ENCODE measurements at places on chromosomes 12 and 14. TPM values are rescaled to one million over a fixed set of nuclear protein-coding genes. Genes with fewer than 3 reads are reported as not detected.
A peak's percentile ranks its signal among the peaks of the same experiment; 100 is the strongest.

DNA sequence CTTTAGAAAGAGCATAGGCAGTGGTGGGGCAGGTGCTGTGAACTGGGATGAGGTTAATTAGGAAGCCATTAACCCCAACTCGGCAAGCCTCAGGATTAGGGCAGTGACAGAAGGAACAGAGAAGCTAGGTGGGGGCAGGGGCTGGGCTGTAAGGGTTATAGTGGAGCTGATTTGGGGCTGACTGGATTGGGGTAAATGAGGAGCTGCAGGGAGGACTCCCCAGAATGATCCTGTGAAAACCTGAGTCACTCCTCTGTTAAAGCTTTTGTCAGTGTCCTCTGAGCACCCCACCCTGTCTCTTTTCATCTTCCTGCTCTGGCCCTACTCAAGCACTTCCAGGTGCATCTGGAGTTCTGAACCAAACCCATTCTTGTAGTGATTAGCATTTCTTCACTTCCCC, 4.4 kb downstream of the KLC1 start:
- no peak for DNase-seq

DNA sequence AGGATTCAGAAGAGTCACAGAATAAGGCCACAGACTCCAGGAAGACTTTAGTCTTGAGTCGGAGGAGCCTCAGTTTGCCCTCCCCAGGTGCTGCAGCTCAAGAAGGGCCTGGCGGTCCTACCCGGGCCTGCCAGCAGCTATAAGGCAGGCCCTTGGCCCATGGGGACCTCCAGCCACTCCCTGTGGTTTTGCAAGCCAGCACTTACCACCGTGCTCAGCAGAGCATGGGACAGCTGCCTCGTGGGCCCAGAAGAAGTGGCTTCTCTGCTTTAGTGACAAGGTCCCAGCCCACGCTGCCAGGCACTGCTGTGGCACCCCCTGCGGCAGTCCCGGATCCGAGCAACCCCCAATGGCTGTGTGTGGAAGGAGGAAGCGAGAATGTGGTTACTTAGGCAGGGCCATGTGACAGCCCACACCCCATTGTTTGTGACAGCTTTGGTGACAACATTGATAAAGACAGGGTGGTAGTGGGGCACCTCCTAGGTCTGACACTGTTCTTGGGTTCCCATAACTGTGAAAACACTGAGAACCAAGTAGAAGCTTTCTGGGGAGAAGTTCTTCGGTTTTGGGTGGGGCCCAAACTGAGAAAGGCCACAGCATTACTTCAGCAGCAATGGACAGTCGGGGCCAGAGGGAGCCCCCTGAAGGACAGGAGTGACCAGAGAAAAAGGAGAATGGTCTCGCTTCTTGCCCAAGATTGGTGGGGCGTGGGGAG, at the start of gene SELPLG:
TSS of gene SELPLG (minus strand) at position 361 of the 715 bp plus-strand sequence. CDS start 9,587 bp downstream, outside the sequence.
- DNase-seq = peak; percentile 73

DNA sequence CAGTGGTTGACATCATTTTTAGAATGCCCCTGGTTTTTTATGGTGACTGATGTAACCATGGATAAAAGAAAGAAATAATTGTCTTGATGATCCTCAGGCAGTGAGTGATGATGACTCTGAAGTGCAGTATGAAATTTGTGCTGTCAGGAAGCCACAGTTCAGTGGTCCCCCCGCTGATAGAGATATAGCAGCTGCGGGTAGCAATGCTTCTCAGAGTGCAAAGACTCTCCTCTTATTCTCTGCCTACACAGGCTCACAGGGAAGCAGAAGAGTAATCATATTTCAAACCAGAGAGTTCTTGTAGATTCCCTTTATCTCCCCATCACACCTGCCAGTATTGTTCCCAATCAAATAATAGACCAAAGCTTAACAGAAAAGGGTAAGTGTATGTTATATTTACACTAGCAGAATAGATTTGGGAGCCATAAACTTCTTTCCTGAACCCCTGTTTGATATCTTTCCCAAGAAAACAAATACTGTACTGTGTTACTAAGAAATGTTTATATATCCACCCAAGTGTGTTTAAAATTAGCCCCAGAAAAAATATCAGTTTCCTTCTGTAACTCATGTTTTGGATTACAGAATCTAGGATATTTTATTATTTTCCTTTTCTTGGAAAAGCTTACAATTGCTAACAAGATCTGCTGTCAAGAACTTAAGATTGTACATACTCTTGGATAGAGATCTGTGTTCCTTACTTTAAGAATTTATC, 1817.4 kb upstream of the FLRT2 start:
- DNase-seq = no peak

DNA sequence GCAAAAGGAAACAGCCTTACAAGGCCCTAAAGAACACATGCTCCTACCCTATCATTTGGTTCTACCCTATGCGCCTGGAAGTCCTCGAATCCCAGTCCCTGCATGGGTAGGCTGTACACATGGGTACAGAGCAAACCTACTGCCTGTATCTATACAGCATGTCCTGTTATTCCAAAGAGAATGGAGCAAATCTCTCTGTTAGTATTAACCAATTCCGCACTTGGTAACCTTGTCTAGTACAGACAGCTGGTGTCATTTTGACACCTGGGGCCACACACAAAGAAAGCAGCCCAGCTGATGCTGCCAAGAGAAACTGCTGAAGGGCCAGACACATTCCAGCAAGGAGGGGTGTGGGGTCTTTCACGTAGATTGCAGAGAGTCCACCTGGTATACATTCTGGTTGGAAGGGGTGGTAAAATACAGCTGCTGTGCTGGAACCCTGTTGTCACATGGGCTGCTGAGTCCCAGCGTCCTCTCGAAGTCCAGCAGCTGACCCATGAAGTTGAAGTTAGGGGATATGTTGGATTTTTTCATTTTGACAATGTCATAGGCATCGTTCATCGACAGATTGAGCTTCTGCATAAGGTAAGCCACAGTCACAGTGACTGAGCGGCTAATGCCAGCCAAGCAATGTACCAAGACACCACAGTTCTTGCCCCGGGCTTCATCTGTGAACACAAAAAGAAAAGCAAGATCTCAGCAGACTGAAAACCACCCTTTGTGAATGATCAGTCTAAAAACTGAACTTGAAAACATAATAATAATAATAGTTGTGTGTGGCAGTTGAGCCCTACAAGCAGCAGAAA, 3.2 kb downstream of the DUSP6 start:
- no peak for DNase-seq

DNA sequence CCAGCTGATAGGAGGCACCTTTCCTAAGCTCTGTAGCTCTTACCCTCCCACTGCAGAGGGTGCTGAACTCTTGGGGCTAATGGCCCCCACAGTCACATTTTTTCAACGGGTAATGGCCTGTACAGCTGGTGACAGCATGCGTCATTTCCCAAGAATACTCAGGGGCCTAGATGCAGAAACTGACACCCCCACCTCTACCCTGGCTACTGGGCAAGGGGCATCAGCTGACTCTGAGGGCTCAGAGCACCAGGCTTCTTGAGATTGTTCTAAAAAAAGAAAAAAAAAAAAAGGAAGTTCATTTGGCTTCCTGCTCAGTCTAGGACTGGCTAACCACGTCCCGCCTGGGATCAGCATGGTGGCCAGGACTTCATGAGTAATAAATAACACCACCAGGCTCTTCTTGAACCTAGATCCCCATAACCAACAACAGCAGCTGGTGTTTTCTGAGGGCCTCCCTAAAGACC, 35.2 kb downstream of the ZFP36L1 start:
- DNase-seq = no peak

GRCh38 chr14:80862983-80863382, 78.6 kb downstream of the CEP128 start:
- DNase-seq = no peak

GRCh38 chr12:110365489-110366320, 37.8 kb downstream of the ANAPC7 start:
- DNase-seq = no peak

- DNase-seq = no peak
These were observed 420 bp upstream of the OTUB2 start for GRCh38 chr14:94025720-94026119.

GRCh38 chr14:85934123-85934885, 404.4 kb downstream of the FLRT2 start:
- DNase-seq = no peak

GRCh38 chr14:52589646-52590045, 37.0 kb downstream of the GPR137C start:
- DNase-seq = no peak

DNA sequence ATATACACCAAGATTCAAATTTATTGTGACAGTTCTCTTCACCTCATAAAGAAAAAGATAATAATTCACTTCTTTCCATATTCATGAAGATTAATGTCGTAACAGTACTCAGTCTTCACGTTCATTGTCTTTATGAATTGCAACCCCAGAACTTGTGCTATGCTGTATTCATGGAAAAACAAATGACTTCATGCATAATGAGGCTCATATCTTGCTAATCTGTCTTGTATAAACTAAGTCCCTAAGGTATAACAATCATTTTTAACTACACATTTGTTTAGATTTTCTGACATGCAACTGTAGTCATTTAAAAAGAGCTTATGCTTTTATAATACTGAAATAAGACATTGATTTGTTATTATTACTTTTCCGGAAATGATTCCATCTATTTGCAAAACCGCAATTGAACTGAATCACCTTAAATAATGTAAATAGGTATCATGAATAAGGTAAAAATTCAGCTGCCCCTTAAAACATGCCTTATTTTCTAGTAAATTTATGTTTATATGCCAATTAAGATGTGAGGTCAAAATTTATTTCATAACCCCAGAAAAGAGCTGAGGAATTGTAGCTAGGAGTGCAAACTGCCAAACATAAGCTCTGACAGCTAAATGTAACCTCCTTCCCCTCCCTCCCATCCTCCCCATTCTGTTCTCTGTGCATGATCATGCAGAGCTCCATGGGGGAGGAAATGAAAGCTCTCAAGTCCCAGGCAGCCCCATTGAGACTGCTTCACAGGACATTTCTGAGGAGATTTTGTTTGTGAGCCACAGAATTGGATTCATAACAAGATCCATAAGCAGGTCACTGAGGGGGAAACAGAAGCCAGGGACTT, 301.6 kb downstream of the ATP23 start:
- DNase-seq = no peak

DNA sequence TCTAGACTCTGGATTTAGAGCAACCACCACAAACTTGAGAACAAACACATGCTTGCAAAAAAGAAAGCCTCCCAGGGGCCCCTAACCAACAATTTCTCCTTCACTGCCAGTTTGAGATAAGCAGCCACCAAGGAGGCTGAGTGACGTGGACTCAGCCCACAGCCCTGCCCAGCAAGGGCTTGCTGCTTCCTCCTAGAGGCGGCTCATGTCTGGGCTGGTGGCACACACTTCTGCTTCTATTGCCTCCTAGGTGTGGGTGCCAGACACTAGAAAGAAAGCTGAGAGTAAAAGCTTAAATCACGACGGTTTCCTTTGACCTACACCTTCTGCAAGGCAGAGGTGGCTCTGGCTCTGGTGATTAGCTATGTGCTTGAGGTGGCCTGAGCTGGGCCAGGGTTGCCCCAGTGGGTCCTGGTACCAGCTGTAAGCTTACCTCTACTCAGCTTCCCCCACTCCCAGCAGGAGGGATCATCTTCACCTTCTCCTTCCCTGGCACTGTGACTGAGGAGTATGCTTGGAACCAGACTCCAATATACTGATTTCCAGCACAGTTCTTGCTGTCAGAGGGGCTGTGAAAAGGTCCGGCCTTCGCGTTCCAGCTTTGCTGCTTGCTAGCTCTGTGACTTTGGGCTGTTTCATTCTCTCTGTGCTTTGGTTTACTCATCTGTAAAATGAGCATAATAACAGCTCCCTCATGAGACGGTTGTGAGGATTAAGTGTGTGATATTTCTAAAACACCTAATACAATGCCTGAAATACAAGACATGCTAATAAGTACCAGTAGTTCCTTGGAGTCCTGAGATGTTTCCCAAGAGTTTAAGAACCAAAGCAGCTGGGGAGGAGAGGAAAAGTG, 89.7 kb upstream of the PARP11 start:
- no peak for DNase-seq

DNA sequence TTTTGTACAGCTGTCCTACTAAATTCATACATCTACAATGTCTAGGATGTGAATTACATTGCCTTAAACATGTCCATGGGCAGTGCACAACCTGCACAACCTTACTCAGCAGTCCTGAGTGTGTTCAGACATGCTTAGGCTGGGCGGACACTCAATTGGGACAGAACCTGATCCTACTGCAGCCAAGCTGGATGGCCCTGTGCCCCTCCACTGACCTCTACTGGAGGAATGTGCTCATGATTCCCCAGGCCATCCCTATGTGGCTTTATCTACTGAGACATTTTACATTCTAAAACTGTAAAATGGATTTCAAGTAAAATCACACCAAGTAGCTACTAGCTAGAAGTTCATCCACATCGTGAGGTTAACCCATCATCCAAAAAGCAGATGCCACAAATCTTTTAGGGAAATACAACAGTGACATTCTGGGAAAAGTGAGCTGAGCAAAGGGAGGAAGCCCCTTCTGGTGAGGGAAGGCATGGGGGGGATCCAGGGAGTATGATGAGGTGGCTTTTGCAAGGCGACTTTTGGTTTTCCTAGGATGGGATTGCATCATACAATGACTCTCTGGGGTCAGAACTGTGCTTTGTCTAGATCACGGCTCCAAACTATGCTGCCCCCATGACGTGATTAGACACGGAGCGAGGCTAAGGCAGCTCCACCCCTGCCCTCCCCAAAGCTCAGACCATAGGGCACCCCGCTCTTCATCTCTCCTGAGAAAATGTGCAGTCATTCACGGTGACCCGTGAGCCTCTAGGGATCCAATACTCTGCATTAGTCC, 911.7 kb upstream of the TMEM132C start:
- no peak for DNase-seq

- DNase-seq = no peak
These were observed 37.2 kb upstream of the CTDSP2 start for GRCh38 chr12:57883700-57884099.

- DNase-seq = no peak
These were observed 59.1 kb downstream of the EXOC5 start for GRCh38 chr14:57209561-57209960.

DNA sequence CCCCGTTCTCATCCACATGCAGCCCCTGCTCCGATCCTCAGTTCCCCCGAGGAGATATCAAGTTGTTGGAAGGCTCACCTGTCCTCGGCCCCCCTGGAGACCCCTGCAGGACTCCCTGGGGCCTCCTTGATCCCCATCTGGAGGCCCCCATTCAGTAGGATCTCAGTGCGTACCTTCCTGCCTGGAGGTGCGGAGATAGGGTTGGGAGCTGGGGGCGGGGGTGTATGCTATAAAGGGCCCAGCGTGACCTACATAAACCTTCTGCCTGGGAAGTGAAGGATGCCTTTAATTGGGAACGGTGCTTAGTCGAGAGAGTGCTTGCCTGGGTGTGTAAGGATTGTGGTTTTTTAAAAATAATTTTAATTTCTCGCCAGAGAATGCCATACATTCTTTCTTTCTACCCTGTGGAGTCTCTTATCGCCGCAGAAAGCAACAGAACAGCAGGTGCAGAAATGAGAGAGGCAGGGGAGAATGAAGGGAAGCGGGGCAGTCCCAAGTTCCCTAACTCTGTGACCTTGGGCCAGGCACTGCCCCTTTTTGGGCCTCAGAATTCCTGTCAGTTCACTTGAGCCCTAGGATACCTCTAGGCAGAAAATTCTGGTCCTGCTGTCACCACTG, 153.7 kb downstream of the TSPAN9 start:
- DNase-seq = no peak

Gene ATP2A2
- 220 TPM for total RNA-seq

Gene AMIGO2
- 2.5 TPM for total RNA-seq

Gene LMNTD1
- 0.27 TPM for total RNA-seq

Gene RAB2B
- 35.7 TPM for total RNA-seq

All from thyroid gland (tissue), 4 donors.